ENCODE measurements at places on chromosomes 7 and 10. TPM values are rescaled to one million over a fixed set of nuclear protein-coding genes. Genes with fewer than 3 reads are reported as not detected.

GRCh38 chr7:44639671-44640321, 33.4 kb downstream of the OGDH start:
- no peak for DNase-seq

GRCh38 chr10:131900350-131901152, at the start of gene PPP2R2D:
PPP2R2D (plus strand) TSS chr10:131901008; CDS start chr10:131901149, 141 bp downstream.
- DNase-seq = peak; percentile 97

Gene LIPF
- not detected for total RNA-seq

Gene GPC2
- 1.2 TPM for total RNA-seq

Gene SLC18A3
- total RNA-seq = not detected

Gene TFEC
- total RNA-seq = 12.7 TPM

DNA sequence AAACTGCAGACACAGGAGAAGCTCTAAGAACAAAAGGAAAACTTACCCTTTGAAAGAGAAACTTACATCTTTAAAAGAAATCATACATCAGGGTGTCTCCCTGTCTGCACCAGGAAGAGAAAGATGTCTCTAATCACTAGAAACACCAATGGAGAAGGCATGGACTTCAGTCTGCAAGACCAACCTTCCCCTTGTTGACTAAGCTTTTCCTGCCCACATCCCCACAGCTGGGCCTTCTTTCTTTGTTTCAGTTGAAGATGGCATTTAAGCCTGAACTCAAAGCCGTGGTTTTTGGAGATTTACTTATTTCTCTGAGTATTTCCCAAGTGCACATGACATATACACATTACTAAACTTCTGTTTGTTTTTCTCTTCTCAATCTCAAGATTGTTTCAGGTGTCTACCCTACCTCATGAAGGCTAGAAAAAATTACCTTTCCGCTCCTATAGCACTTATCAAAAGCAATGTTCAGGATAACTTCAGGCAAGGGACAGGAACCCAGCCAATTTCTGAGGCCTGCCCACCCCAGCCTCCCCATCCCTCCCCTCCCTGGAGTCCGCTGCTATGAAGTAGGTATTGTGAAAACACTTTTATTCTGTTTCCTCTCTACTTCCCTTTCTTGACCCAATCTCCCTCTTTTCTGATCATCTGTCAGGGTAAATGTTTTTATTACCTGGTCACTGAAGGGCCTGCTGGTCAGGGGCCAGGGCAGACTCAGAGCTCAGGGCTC, 2.8 kb upstream of the SLC29A3 start:
- DNase-seq = no peak

All from mesenteric fat pad (tissue), 1 donor.